A549 treated with RU486 at 1 μM for 4 hours (cell line): ENCODE measurements at places on chromosomes 2 and 18. TPM values are rescaled to one million over a fixed set of nuclear protein-coding genes. Genes with fewer than 3 reads are reported as not detected.

ITGA6 gene
- total RNA-seq: 22.6 to 47.4 TPM (median 46.1 TPM) in 5 replicates

C18orf54 gene
- total RNA-seq: 1.1 to 3.2 TPM (median 2.7 TPM) in 5 replicates

RESP18 gene
- total RNA-seq: not detected in 5 replicates

RAX gene
- total RNA-seq: not detected in 5 replicates

SRD5A2 gene
- 0.02 TPM in 2 of 5 replicates, not detected in the others for total RNA-seq

MATN3 gene
- 9.0 to 15.5 TPM (median 13.7 TPM) in 5 replicates for total RNA-seq

CTNNA2 gene
- 0.13 to 0.89 TPM (median 0.22 TPM) in 5 replicates for total RNA-seq

ITGB6 gene
- total RNA-seq: 0.62 to 1.5 TPM (median 1.1 TPM) in 5 replicates

TUBA3E gene
- total RNA-seq: not detected in 5 replicates

VWC2L gene
- not detected in 5 replicates for total RNA-seq

IGFBP2 gene
- 57.2 to 86.8 TPM (median 77.3 TPM) in 5 replicates for total RNA-seq

CCDC68 gene
- total RNA-seq: 0.92 to 3.9 TPM (median 3.4 TPM) in 5 replicates

ALPI gene
- not detected in 5 replicates for total RNA-seq

RAPGEF4 gene
- total RNA-seq: 0.11 to 0.23 TPM (median 0.12 TPM) in 5 replicates

C2orf80 gene
- total RNA-seq: not detected in 5 replicates

PDE1A gene
- 0.12 to 0.33 TPM (median 0.15 TPM) in 3 of 5 replicates, not detected in the others for total RNA-seq

HOXD12 gene
- not detected in 5 replicates for total RNA-seq

SLC14A1 gene
- total RNA-seq: not detected in 5 replicates

ZNF2 gene
- 3.1 to 4.1 TPM (median 3.4 TPM) in 5 replicates for total RNA-seq

TMEM247 gene
- not detected in 5 replicates for total RNA-seq

VIT gene
- not detected in 5 replicates for total RNA-seq

STPG4 gene
- 0.10 to 0.17 TPM in 2 of 5 replicates, not detected in the others for total RNA-seq

AP1S3 gene
- 15.6 to 45.9 TPM (median 29.0 TPM) in 5 replicates for total RNA-seq

METTL4 gene
- total RNA-seq: 5.0 to 6.2 TPM (median 5.6 TPM) in 5 replicates

DSG4 gene
- not detected in 5 replicates for total RNA-seq

KCNK3 gene
- 1.0 to 2.1 TPM (median 1.7 TPM) in 5 replicates for total RNA-seq

GPR45 gene
- total RNA-seq: not detected in 5 replicates

TXNDC2 gene
- 0.06 to 0.38 TPM (median 0.16 TPM) in 5 replicates for total RNA-seq

PSMD1 gene
- 111 to 140 TPM (median 117 TPM) in 5 replicates for total RNA-seq

ABCG8 gene
- total RNA-seq: not detected in 5 replicates

PLGLB2 gene
- 0.16 to 0.39 TPM (median 0.22 TPM) in 4 of 5 replicates, not detected in the other for total RNA-seq
